Sigmoid colon (tissue), 7 donors: ENCODE measurements at places on chromosomes 4 and X. TPM values are rescaled to one million over a fixed set of nuclear protein-coding genes. Genes with fewer than 3 reads are reported as not detected.

Gene ATP1B4
- total RNA-seq, result not detected

DNA sequence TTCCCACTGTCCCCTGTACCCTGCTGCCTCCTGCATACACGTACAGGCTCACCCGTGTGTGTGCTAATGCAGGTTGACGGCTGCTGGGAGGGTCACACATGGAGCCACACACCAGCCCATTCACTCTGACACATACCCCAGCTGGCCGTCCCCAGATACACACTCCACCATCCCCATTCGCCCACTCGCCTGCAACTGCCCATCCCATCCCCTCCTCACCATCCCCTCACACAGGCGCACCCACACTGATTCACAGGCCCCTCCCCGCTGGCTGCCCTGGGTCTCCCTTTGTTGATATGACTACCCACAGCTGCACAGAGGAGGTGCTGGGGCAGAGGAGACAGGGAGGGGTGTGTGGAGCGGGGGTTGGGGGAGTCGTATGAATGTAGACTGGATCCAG, 25.7 kb downstream of the PJA1 start:
- DNase-seq, result no peak

DNA sequence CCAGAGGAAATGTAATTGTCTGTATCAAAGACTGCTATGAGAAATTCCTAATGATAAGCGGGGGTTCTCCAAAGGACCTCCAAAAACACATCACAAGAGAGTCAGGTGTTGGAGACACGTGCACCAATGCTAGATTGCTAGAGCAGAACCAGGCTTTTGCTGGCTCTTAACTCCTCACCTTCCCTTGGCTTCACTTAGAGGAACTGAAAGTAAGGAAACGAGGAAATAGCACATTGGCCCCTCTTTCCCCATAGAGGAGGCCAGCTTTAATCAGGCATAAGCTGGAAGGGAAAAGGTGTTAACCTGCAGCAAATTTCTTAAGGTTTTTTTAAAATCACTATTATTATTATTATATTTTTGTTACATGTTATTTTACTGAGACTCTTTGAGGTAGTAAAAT, 13.6 kb downstream of the OTC start:
- no peak for DNase-seq

GRCh38 chrX:72371405-72371804, 65.7 kb upstream of the CITED1 start:
- DNase-seq, result no peak

- DNase-seq, result no peak
Observed at GRCh38 chr4:98663226-98664006, 5.0 kb upstream of the TSPAN5 start.

GRCh38 chr4:8771666-8772065, 100.0 kb downstream of the HMX1 start:
- peak; percentile 26 for DNase-seq
